ENCODE measurements at places on chromosomes 1 and 21.

DNA sequence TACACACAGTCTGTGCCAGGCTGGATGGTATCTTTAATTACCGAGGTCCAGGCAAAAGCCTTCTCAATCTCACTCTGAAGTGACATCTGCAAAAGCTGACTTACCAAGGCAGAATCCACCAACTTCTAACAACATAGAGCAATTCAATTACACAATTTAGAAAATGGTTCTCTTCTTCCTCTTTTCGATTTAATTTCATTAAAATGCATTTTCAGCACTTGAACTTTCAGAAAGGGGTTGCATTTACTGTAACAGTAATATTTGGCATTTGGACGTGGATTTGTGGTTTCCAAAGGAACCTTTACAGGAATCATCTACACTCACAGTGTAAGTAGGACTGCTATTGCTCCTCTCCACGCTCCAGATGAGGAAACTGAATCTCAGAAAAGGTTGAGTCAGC lies 53.3 kb downstream of the ERO1B start:
- DNase-seq = no peak

GRCh38 chr21:41631564-41632461 lies 123.9 kb upstream of the TMPRSS2 start:
- DNase-seq = no peak

DNA sequence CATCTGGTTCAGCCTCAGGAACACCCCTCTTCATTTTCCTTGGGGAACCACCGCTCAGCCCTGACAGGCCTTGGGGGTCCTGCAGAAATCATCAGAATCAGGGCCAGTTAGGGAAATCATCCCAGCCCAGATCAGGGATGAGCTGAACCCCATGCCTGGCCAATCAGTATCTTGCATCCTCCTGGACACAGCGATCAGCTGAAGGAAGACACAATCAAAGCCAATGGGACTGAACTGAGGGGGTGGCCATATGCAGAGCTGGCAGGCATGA lies 395.4 kb downstream of the MATN1 start:
- no peak for DNase-seq

- DNase-seq = no peak
Measured at GRCh38 chr1:158037866-158038359, 44.5 kb downstream of the KIRREL1 start.

DNA sequence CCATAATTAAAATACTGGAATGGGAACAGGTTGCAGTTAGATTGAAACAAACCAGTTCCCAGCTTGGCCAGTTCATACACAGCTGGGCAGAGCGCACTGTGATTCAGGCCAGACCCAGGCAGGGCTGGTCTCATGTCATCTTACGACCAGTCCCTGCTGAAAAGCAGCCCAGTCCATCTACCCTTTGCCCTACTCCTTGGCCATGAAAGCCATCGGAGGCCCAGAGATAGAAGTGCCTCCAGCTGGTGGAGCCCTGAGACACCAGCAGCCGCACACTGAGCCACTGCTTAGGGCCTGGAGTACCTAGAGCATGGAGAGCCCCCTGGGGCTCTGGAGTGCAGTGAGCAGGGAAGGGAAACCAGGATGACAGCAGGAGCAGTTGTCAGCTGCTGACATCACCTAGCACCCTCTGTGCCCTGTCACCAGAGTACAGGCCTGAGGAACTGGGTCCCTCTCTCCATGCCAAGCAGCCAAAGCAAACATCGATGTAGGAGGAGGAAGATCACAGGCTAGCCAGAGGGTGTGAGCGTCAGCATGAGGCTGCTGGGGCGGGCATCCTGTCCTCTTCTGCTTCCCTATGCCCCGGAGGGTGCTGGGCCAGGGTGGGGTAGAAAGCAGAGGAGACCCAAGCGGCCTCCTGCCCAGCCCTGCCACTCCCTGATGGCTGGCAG lies 34.2 kb upstream of the TMEM125 start:
- no peak for DNase-seq

DNA sequence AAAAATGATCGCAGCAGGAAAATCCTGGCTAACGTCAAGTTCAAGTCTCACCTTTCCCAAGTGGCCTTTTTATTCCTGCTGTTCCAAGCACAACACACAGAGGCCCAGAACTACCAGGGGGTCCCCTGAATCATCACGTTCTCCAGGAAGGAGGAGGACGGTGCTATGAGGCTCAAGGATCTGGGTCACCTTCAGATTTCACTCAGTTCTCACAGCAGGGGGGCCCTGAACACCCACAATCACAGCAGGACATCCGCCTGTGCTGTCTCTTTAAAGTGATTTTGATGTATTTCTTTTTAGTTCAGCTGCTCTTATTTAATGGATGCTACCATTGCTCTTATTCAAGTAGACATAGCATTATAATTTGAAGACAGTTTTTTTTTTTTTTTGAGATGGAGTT lies 173.4 kb downstream of the HUNK start:
- DNase-seq = no peak

- DNase-seq = no peak
Measured at GRCh38 chr1:203954788-203955552, 93.6 kb downstream of the SNRPE start.

GRCh38 chr1:221344693-221345092 lies 397.2 kb downstream of the DUSP10 start:
- no peak for DNase-seq

- no peak for DNase-seq
Measured at GRCh38 chr1:33270808-33271465, 14.6 kb downstream of the ZNF362 start.

- DNase-seq = peak; percentile 59
Measured at GRCh38 chr1:110210604-110211495, 736 bp downstream of the KCNC4 start.

DNA sequence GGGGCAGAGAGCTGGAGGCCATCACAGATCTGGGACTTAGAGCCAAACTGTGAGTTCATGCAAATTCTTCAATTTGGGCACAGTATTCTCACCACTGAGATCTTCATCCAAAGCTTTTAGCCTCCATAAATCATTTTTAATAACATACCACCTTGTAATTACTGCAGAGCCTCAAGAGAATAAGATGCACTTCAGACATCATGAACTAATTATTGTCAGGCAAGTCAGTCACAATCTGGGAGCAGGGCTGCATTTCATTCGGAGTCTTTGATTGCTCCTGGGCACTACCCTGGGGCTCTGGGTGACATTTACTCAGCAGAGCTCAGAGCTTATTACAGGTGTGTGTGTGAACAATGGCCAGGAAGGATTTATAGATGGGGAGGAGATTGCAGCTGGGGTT lies 623.7 kb downstream of the PTPRU start:
- no peak for DNase-seq

DNA sequence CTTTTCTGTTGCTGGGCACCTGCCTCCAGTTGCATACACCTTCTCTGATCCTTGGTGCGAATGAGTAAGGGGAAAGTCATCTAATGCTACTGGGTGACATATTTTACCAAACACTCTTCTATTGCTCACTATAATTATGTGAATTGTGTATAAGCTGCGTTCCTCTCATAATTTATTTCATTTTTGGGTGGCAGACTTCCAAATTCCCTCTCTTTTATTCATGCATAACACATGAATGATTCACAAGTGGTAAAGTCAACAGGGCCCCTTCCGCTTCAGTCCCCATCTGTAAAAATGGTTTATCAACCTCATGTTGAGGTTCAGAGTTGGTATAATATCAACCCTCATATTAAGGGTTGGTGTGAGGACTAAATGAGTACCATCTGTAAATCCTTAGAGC lies 3.2 kb upstream of the QSOX1 start:
- DNase-seq = no peak

GRCh38 chr21:46312949-46313348 lies 10.7 kb downstream of the C21orf58 start:
- DNase-seq = no peak

- no peak for DNase-seq
Measured at GRCh38 chr1:165143437-165144065, 213.0 kb downstream of the LMX1A start.

DNA sequence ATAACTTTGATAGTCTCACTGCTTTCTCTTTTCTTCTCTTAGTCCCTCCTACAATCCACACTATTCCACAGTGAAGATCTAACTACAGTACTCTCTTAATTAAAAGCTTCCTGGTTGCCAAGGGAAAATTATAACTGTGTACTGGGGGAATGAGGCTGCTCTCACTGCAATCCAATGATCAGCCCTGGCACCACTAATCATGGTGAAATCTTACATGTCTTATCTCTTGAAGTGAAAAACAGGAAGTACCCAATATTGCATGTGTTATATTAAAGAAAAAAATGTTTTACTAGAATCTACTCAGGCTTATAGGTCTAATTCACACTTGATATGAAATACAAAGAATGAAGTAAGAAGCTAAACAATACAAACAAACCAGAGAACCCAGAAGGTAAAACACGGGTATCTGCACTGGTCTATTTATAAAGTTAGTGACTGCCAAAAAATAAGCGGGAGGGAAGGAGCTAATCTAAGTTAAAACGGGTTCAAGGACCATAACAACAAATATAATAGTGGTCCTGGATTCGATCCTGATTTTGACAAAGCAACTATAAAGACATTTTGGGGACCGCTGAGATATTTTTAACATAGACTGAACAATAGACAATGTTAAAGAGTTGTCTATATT lies 57.5 kb downstream of the RGS2 start:
- no peak for DNase-seq

DNA sequence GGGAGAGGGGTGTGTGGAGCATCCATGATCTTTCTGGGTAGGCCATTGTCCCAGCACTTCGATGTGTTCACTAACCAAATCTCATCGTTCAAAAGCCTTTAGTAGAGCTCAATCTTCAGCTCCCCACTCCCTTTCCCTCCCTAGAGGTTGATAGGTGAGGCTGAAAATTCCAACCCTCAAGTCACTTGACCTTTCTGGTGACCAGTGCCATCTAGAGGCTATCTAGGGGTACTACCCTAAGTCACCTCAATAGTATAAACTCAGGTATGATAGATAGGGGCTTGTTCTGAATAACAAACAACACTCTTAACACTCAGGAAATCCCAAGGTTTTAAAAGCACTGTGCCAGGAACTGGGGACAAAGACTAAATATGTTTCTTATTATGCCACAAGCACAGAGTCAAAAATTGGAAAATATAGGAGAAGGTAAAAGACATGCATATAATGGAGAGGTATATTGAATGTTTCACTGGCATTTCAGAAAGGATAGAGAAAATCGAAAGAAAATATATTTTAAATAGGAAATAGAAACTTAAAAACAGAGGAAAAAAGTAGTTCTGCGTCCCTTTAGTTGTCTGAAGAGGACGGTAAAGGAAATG lies 42.9 kb upstream of the CD53 start:
- peak; percentile 44 for DNase-seq

- no peak for DNase-seq
Measured at GRCh38 chr1:74504125-74504932, 8.1 kb downstream of the LRRC53 start.

GRCh38 chr1:11099310-11100148 lies at the start of gene EXOSC10:
Gene EXOSC10 (minus strand): TSS chr1:11099869. CDS start chr1:11099831, 38 bp downstream.
- DNase-seq = peak; percentile 92

DNA sequence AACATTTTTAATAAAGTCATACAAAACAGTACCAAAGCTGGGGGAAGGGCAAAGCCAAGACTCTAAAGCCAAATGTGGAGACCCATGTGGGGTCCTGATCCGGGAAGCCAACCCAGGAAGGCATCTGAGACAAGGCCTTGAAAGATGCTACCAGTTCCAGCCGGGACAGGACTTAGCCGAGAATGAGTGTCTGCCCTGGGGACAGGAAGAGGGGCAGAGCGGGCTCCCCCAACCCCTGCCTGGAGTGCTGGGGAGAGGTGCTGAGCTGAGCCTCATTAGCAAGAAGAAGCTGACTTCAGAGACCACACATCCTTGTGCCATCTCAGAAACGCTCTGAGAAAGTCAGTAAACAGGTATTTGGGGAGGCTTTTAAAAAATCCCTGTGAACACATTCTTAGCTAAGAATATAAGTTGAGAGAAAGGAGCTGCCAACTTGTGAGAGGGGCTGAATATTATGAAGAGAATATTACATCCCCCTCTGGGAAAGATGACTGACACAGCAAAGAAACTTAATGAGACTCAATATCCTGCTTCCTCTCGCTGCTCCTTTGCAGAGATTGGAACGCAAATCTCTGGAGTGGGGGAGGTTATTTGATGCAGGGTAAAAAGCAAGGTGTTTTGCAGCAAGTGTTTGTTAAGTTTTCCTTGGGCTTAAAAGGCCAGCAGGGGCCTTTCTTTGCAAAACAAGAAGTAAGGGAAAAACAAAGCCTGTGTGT lies 103.3 kb upstream of the KCND3 start:
- no peak for DNase-seq
